ENCODE measurements at places on chromosomes 7 and 10.

DNA sequence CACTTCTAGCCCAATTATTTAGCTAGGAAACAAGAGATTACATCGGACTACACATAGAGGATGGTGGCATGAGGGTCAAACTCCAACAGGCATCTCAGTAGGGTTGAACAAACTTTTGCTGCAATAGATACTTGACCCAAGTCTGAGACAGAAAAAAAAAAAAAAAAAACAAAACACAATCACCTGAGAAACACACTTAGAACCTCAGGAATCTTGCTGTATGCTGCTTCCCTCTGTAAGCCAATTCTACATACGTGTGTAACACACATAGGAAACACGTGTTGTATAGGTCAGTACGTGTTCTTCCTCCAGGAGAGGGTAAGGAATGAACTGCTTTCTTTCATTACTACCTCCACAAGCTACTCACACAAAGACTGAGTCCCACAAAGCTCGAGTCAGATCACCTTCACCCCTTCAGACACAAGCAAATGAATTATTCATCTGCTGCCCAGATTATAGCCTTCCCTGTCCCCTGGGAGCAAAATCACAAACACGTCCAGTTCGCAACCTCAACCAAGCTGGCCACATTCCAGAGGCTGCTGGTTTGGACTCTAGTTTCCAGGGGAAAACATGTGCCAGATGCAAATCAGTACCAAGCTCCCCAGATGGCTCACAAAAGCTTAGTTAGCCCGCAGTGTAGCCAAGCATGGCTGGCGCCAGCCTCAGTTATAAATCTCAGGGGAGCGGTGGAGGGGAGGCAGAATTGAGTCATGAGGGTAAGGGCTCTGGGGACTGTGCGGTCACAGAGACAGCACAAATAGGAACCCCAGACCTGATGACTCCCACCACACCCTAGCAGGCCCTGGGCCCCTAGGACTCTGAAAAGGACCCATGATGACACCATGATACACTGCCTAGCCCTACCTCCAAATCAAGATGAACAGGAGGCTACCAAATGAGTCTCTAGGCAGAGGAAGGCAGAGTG is 15.1 kb downstream of the PSAP start:
- no peak for DNase-seq

DNA sequence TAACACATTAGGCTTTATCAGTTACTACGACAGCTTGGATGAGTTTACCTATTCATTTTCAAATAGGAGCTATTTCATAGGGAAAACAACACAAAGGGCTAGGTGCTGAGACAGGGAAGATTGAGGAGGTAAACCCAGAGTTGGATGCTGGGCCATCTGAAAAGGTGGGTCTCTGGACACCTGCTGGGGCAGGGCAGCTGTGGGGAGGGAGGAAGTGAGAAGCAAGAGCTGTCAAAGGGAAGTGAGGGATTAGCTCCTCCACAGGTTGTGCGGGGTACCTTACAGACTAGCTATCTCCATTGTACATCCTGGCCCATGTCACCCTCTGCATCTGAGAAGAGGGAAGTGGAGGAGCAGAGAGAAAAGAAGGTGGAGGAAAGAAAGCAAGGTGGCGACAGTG is 48.9 kb downstream of the BLNK start:
- DNase-seq: no peak

DNA sequence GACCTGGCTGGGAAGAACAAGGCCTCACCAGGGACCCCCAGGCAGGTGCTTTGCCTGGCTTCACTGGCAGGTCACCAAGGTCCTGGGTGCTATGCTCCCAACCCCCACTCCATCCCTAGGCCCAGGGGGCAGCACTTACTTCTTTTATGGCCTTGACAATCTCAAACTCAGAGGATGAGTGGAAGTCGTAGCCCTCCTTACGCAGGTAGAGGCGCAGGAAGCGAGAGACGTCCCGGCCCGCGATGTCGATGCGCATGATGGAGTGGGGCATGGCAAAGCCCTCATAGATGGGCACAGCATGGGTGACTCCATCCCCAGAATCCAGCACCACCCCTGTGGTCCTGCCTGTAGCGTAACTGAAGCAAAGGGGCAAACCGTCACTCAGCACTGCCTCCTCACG is 18.5 kb downstream of the ACTR1A start:
- no peak for DNase-seq

- DNase-seq: no peak
These were observed 33.1 kb downstream of the PSMC2 start for GRCh38 chr7:103380395-103381191.

DNA sequence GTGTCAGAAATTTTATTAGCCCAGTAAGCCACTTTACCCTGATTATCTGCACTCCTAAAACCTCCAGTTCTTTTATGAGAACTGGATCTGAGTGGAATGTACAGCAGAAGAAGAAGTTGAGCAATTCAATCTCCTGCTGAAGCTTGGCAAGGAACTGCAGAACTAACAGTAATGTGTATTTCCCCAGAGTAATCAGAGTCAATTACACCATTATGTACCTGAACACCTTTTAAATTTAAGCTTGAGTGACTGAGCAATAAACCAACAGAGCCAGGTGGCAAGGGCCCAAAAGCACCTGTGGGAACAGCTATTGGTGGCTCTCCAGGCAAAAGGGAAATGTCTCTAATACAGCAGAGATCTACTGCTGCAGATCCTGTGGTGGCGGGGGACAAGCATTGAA is 40.1 kb upstream of the AKR1C2 start:
- DNase-seq: no peak

- DNase-seq: no peak
These were observed 611.5 kb upstream of the IGFBP3 start for GRCh38 chr7:46532571-46532970.

- DNase-seq: no peak
These were observed 7.0 kb downstream of the NAPEPLD start for GRCh38 chr7:103141753-103142404.

DNA sequence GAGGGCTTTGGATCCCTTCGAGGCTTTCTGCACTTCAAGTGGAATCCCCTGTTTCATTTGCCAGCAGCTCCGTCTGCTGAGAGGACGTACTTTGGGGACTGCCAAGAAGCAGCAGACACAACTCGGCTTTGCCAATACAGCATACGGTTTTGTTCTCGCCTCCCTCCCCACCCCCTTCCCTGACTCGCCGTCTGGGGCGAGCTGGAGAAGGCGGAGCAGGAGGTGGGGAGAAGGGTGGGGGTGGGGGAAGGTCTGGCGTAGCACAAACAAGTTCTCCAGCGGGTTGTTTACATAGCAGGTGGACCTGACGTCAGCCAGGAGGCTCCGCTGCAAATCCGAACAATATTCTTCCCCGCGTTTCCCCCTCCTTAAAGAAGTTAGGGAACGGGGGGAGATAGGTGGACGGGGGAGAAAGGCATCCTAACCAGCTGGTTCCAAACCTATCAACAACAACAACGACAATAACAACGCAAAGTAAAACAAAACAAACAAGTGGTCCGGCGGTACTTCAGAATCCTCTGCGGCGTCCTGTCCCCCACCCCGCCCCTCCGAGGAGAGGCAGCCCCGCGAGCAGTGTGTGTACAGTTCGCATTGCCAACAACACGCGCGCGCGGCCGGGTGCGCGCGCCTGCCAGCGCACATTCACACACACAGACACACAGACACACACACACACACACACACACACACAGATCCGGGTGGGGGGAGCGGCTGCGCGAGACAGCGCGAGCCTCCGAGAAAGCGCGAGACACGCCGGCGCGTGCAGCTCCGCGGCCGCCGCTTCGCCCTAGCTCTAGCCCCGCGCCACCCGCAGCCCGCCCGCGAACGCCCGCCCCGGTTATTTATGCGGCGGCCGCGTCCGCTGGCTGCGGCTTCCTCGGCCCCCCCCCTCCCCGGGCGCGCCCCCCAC is 167.0 kb upstream of the PPP1R3A start:
- DNase-seq: no peak

DNA sequence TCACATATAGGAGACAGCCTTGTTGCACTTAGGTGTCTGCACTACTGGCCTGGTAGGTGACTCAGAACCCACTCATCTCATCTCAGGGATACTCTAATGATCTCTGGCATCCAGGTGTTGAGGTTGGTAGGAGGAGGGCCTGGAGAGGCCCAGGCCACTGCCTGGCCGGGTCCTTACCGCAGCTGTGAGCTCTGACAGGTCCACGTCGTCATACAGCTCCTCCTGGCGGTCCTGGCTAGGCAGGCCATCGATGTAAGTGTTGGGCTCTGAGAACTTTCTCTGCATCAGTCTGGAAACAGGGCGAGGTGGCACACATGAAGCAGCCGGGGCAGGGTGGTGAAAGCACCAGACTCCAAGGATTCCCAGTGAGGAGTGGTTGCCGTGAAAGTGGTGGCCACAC is 62.1 kb downstream of the VWA2 start:
- DNase-seq: no peak

DNA sequence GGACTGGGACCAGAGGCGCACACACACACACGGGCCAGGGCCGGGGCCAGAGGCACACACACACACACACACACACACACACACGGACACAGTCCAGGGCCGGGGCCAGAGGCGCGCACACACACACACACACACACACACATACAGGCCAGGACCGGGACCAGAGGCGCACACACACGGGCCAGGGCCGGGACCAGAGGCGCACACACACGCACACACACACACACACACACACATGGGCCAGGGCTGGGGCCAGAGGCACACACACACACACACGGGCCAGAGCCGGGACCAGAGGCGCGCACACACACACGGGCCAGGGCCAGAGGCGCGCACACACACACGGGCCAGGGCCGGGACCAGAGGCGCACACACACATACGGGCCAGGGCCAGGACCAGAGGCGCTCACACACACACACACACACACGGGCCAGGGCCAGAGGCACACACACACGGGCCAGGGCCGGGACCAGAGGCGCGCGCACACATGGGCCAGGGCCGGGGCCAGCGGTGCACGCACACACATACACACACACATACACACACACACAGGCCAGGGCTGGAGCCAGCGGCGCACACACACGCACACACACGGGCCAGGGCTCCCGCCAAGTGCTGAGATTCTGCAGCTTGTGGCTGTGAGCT is 268.8 kb downstream of the ELFN1 start:
- DNase-seq: no peak

DNA sequence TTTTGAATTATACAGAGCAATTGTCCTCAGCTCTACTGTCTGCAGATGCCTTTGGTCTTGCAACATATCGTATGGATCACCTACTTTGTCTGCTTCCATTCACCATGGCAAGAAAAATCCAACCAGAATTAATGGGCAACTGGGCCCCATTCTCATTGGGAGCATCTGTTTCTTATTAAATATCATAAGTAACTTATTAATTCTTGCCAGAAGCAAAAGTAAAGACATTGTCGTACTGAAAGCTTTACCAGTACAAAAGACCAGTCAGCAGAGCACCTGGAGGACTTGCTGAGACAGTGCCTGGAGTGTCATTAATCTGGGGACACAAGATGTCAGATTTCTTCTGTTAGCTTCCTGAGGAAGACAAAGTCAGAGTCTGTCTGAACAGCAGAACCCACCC is 404.5 kb downstream of the INHBA start:
- DNase-seq: no peak

GRCh38 chr10:114334301-114334700 is 70.0 kb downstream of the AFAP1L2 start:
- DNase-seq: no peak

DNA sequence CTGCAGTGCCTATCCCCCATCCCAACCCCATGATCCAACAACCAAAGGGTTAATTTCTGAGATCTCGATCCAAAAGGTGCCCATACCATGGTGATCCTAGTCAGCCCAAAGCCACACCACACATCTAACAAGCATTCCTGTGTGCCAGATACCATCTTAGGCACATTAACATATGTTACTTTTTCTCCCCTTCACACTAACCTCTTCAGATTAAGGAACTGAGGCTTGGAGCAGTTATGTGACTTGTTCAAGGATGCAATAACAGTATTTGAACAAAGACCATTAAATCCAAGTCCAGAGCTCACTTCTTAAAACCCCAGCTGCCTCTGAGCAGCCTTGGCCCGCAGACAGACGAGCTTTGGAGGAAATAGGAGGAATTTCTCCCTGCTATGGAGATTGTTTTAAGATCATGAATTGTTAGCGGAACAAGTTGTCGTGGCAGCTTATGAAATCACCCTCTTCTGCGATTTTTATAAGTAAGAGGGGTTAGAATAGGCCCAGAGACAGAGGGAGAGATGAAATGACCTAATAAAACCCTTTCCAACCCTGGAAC is 327.2 kb downstream of the KCNMA1 start:
- DNase-seq: no peak

Measured in activated CD8-positive, alpha-beta memory T cell treated with anti-CD3 and anti-CD28 coated beads for 48 hours (primary cell).